ENCODE measurements at places on chromosomes 4 and X.

DNA sequence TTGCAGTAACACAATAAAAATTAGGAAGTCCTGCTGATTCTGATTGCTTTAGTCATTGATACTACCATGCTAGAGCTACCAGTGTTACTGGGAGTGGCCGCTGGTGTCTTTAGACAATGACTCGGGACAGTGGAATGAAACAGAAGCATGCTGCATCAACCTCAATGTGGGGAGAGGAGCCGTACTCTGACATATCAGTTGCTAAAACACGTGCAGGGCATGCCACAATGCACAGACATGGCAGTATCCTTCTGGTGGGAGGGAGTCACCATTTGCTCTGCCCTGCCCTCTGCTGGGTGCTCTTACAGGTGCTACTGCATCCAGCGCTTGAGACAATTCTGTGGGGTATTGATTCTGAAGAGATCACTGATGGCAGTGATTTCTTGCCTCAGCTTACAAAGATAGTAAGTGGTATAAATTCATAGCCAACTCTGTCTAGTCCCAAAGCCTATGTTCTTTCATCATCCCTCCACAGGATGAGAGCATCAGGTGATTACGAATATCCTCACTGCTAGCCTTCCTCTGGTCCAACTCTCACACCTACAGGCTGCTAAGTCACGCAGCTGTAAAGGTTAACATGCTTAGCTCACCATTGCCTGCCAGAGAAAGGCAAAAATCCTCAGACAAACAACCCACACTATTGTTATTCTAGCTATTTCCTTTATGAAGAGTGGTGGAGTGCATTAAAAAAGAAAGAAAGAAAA is 43.7 kb downstream of the NSG1 start:
- DNase-seq, result peak; percentile 95

DNA sequence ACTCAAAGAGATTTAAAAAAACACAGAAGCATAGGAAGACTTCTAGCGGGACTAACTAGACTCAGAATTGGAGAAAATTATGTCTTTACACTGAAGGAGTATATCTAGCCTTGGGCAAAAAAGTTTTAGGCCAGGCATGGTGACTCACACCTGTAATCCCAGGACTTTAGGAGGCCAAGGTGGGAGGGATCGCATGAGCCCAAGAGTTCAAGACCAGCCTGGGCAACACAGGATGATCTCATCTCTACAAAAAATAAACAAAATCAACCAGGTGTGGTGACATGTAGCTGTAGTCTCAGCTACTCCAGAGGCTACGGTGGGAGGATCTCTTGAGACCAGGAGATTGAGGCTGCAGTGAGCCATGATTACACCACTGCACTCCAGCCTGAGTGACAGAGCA is 99.5 kb downstream of the NEUROG2 start:
- no peak for DNase-seq

- DNase-seq, result no peak
These were observed 89.3 kb upstream of the MAML3 start for GRCh38 chr4:140243278-140243753.

- no peak for DNase-seq
These were observed 209.9 kb upstream of the HCCS start for GRCh38 chrX:10901290-10901633.

GRCh38 chr4:145816091-145816490 is 122.5 kb downstream of the ZNF827 start:
- DNase-seq, result no peak

DNA sequence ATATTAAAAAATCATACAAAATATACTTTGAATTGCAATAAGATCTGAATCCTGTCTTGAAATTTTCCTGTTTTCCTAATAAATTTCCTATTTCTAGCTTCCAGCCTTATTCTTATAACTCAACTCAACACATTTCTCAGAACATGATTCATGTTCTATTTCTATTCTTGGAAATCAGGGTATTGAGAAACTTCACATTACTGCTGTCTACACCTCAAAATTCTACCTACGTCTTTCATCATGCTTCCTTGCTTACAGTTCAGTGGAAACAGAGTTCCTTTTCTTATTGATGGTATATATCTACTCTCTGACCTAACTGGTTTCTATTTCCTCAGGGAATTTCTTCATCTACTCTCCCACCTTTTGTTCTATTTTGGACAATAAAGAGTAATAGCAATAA is 2139.0 kb downstream of the ARAP2 start:
- DNase-seq, result peak; percentile 0

GRCh38 chr4:73593631-73594241 is 26.5 kb downstream of the RASSF6 start:
- DNase-seq, result peak; percentile 16

- no peak for DNase-seq
These were observed 145.1 kb downstream of the PRDM5 start for GRCh38 chr4:120777459-120777858.

DNA sequence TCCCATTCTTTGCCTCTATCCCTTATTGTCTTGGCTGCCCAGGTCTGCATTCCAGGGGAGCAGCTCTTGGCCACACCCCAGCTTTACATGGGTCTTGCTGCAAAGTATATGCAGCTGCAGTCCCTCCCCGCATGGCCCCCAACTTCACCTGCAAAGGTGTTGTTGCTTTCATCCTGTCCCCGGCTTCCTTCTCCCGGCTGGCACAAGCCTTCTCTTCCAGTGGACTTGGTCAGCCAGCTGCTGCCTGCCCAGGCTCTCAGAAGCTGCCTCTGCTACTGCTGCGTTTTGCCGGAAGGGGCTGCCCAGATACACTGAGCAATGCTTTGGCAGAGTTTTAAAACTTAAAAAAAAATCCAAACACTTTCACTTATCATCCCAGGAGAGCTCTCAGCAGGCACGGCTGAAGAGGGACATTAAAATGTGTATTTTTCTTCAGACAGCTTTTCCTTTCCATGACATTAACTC is 121.2 kb upstream of the PDLIM3 start:
- DNase-seq, result peak; percentile 58

DNA sequence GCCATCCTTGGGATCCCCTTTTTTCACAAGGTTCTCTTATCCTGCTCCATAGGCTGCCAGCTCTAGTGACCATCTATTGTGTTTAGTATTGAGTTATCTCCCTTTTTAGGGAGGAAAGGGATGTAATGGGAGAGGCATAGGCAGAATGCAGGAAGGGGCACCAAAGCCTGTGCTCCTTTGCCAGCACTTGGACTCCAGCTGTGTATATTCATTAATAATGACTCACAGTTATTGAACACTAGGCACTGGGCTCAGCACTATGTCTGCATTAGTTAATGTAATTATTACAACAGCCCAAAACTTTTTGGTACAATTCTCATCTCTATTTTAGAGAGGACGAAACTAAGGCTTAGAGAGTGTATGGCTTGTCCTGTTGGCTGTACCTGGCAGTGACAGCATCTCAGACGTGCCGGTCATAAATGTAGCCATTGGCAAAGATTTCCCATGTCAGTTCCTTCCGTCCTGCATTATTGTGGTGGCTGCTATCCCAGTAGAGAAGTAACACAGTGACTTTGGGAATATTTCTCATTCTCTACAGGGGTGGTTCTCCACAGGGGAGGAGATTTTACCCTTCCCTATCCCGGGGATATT is 90.3 kb downstream of the AFF1 start:
- DNase-seq, result no peak

GRCh38 chr4:16082426-16083240 is 1.2 kb downstream of the PROM1 start:
- no peak for DNase-seq

DNA sequence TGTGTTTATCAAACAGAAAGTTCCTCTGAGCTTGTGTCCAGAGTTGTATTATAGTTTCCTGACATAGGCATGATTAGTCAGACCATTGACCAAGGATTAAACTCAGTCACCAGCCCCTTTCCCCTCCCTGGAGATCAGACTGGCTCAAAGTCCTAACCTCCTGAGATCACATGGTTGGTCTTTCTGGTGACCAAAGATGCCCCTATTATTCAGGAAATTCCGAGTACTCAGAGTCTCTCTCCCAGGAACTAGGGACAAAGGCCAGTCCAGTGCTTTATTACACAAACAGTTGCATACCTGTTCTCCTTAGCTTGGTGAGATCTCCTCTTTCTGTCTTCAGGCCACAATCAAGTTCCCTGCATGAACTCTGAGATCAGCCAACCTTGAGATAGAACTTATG is 14.5 kb upstream of the ENPP6 start:
- DNase-seq, result no peak

DNA sequence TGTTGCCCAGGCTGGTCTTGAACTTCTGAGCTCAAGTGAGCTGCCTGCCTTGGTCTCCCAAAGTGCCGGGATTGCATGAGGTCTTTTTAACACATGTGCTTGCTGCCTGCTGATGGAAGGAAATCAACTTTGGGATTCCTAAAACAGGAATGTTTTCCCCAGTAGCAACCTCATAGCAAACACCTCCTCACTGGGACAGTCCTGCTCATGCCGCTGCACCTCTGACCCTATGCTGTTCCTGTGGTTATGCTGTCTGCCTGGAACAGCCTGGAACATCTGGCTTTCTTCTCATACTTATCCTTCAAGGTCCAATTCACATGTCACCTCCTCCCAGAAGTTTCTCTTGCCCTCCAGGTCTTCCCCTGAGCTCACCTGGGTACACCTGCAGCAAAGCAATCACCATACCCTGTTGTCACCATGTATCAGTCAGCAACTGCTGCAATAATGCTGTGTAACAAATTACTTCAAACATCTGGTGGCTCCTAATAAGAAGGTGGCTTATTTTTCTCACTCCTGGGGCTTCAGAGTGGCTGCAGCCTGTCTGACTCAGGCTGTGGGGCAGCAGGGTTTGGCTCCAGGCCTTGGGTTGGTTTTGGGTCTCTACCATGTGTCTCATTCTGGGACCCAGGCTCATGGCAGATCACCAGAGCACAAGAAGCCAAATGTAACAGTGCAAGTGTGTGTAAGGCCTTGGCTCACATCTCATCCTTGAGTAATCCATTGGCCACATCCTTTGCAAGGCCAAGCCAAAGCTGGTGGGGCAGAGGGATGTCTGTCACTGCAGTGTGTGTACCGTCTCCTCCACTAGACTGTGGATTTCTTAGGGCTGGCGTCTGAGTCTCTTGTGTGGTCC is 59.4 kb upstream of the SORCS2 start:
- peak; percentile 88 for DNase-seq

- no peak for DNase-seq
These were observed 109.0 kb upstream of the ACSL4 start for GRCh38 chrX:109841869-109842579.

DNA sequence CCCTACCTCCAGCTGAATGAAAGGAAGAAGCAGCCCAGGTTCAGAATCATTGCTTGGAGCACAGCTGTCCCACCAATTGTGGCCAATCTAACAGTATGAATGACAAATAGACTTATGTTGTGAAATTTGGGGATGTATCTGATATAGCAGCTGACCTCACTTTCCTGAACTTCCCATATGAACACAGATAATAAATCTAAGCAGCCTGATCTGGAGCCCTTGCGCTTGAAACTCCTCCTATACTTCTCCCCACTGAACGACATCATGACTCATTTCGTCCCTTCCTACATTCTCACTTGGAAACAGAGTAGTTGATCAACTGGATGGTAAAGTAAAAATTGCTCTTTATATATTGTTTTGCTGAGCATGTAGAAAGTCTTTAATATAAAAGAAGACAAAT is 24.2 kb upstream of the AMELX start:
- DNase-seq, result no peak

DNA sequence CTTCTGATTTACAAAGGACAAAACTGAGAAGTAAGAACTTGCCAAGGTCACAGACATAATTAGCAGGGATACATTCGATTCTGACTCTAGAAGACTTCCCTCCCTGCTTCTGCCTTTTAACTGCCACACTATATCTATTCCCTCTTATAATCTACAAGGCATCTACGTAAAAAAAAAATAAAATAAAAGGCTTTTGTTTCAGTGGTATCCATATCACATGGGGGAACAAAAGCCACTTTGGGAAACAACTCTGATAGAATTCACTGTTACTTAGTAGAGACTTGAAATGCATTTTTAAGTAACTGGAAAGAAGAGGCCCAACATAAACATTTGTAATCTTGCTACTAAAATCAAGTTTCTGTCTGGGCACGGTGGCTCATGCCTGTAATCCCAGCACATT is 247.2 kb downstream of the SCFD2 start:
- no peak for DNase-seq

DNA sequence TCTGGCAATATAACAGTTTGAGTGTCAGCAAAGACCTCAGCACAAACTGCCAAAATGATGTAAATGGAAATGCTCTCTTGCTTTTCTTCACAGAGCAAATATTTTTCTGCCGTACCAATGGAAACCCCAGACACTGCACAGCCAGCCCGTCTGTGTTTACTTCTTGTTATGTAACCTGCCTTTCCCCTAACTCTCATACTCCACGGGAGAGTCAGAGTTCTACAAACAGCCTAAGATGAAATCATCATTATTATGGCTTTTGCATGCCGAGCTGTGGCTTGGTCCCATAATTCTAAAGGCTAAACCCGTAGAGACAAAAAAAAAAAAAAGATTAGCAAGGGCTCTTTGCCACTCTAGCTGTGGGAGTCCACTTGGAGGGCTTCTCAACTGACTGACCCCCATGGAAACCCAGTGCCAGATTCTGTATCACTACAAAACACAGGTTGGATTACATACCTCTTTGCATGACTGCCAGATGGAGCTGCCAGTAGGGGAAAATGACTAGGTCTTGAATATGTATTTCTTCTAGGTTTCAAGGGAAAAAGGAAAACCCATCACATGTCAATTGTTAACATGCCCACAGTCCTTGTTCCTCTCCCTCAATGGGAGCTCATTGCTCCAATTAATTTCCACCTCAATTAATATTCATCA is 197.2 kb upstream of the CNKSR2 start:
- DNase-seq, result peak; percentile 24

GRCh38 chrX:121831601-121832000 is 784.2 kb downstream of the GLUD2 start:
- peak; percentile 55 for DNase-seq

GRCh38 chr4:139672215-139672614 is 6.6 kb downstream of the MGST2 start:
- no peak for DNase-seq

GRCh38 chrX:148298737-148299136 is 201.7 kb upstream of the AFF2 start:
- DNase-seq, result peak; percentile 56

DNA sequence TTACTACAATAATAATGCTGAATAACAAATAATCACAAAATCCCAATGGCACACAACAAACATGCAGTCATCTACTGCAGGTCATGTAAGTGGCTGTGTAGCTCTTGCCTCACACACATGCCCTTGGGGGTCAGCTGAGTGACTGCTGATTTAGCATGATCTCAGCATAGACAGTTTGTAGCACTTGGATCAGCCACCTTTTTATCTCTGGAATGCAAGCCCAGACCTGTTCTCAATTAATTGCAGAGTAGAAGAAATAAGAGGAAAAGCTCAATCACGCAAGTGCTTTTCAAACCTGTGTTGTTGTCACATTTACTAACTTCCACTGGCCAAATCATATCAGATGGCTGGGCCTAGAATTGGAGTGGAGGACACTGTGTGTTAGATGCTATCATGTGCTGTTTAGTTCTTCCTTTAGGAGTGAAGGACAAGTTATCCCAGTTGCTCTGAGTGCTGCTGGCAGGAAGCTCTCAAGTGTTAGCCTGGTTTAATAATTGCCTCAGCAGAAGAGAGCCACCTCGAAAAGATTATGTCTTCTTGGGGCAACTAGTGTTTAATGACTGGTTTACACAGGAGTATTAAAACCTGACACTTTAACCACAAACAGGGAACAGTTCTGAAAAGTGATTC is 128.3 kb upstream of the EPHA5 start:
- DNase-seq, result no peak

- no peak for DNase-seq
These were observed 22.6 kb downstream of the CSF2RA start for GRCh38 chrX:1291110-1291740.

- DNase-seq, result no peak
These were observed 10.4 kb downstream of the ACOT9 start for GRCh38 chrX:23732704-23733103.

- DNase-seq, result no peak
These were observed 14.0 kb upstream of the TADA2B start for GRCh38 chr4:7029212-7029611.
